ENCODE measurements at places on chromosomes 3 and 15.

GRCh38 chr3:66501483-66502244 lies 842 bp upstream of the LRIG1 start:
- DNase-seq: no peak

DNA sequence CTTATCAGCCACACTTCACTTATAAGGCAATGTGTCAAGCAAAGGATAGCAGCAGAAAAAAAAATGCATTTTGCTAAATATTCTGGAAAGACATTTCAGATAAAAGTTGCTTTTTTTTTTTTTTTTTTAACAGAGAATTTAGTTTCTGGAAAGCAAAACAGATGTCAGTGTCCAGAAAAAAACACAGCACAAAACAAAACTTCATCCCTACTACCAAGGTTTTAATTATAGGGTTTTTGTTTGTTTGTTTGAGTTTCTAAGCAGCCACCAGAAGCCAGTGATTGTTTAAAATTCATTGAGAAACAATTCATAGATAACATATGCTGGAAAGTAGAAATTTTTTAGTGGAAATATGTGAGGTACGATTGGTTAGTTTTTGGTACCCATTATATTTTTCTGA lies 1202.7 kb downstream of the OTOL1 start:
- DNase-seq: no peak

- DNase-seq: peak; percentile 90
These were observed 64.6 kb downstream of the CRTC3 start for GRCh38 chr15:90594301-90594738.

GRCh38 chr3:45677033-45677446 lies 12.2 kb upstream of the SACM1L start:
- peak; percentile 48 for DNase-seq

Measured in activated CD4-positive, alpha-beta T cell treated with anti-CD3 and anti-CD28 coated beads for 4 hours (primary cell).